ENCODE measurements at places on chromosomes 3 and 15. TPM values are rescaled to one million over a fixed set of nuclear protein-coding genes. Genes with fewer than 3 reads are reported as not detected.

RTP3 gene
- polyA plus RNA-seq: not detected

CACNA1D gene
- polyA plus RNA-seq: 7.5 TPM

STOML1 gene
- 15.4 TPM for polyA plus RNA-seq

CKMT1A gene
- polyA plus RNA-seq: not detected

TRPM7 gene
- polyA plus RNA-seq: 21.8 TPM

RPL39L gene
- polyA plus RNA-seq: 8.3 TPM

TGM5 gene
- polyA plus RNA-seq: not detected

GHRL gene
- polyA plus RNA-seq: not detected

TMED3 gene
- 42.0 TPM for polyA plus RNA-seq

CPN2 gene
- not detected for polyA plus RNA-seq

SCAPER gene
- polyA plus RNA-seq: 93.3 TPM

MST1R gene
- 5.3 TPM for polyA plus RNA-seq
